ENCODE measurements at places on chromosomes 2 and 18. TPM values are rescaled to one million over a fixed set of nuclear protein-coding genes. Genes with fewer than 3 reads are reported as not detected.

Gene LCLAT1
- total RNA-seq: 22.8 TPM

DNA sequence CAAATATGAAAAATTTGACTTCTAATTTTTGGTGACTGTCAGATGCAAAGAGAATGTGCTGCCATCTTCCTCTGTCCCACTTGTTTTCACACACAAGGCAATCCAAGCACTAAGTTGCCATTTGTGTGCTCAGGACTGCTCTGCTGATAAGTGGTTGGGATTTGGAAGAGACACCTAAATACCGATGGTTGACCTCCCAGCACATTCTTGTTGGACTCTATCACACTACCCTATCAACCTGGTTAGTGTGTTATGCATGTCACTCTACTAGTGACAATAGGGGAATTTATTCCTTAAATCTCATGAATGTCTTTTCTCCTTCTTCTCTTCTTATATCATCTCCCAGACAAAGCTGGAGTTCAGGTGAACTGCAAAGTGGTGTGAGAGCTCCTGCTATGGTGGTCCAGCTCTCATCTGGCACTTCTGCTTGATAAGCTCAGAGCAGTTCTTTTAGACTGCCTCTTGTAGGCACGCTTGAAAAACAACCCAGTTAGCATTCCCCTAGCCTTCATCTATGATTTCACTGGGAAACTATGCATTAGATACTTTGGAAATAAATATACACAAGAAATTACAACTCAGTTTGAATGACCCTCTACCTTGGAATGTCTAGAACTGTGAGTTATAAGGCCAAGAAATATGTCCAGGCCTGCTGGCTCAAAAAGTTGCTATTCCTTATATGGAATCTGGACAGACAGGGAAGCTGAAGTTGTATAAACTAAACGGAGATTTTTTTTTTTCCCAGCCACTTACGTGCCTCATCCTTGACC, 404.8 kb downstream of the MEIS1 start:
- no peak overlapping the region for H3K27ac ChIP-seq
- H3K4me3 ChIP-seq: no peak overlapping the region
- no peaks in the 10 kb centered on the region for H3K4me1 ChIP-seq
- H3K36me3 ChIP-seq: no peaks in the 10 kb centered on the region
- H3K27me3 ChIP-seq: no peaks in the 10 kb centered on the region

Gene C1D
- 24.1 TPM for total RNA-seq

DNA sequence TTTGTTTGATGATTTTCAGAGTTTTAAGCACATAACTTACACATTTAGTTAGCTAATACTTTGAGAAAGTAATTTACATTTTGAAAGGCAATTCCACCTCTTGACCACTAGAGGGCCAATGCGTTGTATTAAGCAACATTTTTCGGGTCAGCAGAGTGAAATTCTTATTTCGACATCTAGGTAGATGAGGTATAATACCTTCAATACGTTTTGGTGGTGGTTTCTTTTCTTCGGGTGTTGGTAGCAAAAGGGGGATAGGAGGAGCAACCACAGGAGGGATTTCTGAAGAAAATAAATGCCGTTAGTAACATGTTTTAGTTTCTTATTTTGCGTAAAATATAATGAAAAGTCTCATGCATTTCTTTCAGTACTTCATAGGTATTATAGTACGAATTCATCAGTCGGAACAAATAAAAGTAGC, 106.3 kb downstream of the TTN start:
- H3K4me3 ChIP-seq: no peak overlapping the region
- peaks cover 2% of the 10 kb centered on the region for H3K4me1 ChIP-seq
- H3K27me3 ChIP-seq: peaks cover 2% of the 10 kb centered on the region
- DNase-seq: no peak
- no peak overlapping the region for H3K27ac ChIP-seq
- no peaks in the 10 kb centered on the region for H3K36me3 ChIP-seq

Gene EDAR
- total RNA-seq: not detected

Gene MRO
- not detected for total RNA-seq

DNA sequence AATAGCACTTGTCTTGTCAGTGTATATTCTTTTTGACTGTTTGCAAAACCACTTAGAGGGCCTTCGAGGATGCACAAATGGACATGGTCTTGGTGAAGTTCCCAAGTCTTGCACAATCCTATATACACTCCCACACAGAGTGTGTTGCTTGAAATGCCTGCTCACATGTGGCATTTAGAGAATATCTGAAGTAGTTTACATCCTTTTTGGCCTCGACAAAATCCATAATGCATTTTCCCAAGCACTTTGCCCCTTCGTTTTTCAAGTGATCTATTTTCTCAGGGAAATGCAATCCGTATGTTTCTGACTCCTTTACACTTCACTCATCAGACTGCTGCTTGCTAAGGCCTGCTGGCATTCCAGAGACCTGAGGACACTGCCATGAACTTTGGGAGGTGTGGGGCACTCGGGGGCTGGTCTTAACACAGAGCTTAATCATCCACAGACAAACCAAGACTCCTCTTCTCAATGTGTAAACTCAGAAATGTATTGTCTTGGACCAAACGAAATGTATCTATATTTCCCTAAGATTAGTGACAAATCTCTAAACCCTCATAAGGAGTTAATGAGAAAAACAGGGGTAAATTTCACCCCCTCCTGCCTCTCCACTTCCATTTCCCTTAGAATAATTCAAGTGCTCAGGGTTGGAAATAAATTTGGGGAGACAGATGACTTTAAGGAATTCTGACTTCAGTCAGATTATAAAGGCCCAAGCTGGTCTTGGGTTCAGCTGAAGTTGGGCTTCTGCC, 219.3 kb upstream of the APCDD1 start:
- H3K4me3 ChIP-seq: no peak overlapping the region
- no peak overlapping the region for H3K27ac ChIP-seq
- no peaks in the 10 kb centered on the region for H3K4me1 ChIP-seq

Gene CCDC68
- total RNA-seq: not detected

DNA sequence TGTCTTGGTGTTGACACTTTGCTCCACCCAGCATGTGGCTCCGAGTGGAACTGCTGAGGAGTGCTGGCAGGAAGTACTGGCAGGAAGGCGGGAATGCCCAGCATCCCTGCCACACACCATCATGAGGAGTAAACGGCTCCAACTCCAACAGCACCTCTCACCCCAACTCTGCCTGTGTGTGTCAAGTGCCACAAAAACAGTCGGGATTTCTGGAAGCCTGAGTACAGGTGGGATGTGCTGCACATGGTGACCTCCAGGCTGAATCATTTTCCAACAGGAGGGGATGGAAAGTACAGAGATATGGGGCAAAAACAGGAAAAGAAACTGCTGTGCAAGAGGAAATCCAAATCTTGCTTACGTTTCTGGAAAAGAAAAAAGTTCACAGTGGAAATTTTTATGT, 53.6 kb downstream of the PARD6G start:
- no peaks in the 10 kb centered on the region for H3K36me3 ChIP-seq
- no peak overlapping the region for H3K4me3 ChIP-seq
- H3K27me3 ChIP-seq: peaks cover 80% of the 10 kb centered on the region
- no peak overlapping the region for H3K27ac ChIP-seq
